ENCODE measurements at places on chromosomes 7 and 10. TPM values are rescaled to one million over a fixed set of nuclear protein-coding genes. Genes with fewer than 3 reads are reported as not detected.

GRCh38 chr7:102317231-102318059 is 30.8 kb downstream of the SH2B2 start:
- DNase-seq = no peak

- DNase-seq = no peak
Observed at GRCh38 chr10:72164617-72165016, 51.2 kb upstream of the ANAPC16 start.

DNA sequence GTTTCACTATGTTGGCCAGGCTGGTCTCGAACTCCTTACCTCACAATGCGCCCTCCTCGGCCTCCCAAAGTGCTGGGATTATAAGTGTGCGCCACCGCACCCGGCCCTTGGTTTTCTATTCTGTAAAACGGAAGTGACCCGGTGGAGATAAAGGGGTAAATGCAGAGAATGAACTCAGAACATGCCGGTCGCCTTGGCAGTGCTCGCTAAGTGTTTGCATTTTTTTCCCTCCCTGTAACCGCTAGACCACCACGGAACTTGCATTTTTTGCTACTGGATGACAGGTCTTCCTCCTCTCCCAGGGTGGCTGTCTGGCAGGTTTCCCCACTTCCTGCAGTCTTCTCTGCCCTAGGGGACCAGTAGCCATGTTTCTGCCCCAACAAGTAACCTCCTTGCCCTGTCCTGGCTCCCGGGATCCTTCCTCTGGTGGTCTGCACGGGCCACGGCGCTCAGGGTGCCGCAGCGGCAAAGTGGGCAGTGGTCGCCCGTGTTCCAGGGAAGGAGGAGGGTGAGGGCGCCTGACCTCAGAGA is 18.8 kb upstream of the GNA12 start:
- no peak for DNase-seq

GRCh38 chr10:56943221-56943755 is 582.2 kb upstream of the ZWINT start:
- no peak for DNase-seq

DNA sequence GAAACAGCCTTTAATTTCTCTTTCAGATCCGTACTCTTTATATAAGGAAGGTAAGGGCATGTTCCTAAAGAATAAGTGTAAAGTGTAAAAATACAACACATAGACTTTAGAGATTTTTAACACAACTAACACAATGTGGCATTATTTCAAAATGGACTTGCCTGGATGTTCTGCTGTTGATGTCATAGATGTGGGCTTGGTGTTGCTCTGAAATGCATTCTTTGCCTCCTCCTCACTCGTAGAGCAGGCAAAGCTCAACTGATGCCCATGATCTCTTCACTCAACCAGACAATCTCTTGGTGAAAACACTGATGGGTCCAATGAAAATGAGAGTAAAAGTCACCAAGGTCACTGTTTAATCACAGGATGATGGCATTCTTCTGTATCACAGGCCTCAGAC is 174.2 kb upstream of the TCERG1L start:
- DNase-seq = no peak

The PDE6C gene
- not detected for total RNA-seq

DNA sequence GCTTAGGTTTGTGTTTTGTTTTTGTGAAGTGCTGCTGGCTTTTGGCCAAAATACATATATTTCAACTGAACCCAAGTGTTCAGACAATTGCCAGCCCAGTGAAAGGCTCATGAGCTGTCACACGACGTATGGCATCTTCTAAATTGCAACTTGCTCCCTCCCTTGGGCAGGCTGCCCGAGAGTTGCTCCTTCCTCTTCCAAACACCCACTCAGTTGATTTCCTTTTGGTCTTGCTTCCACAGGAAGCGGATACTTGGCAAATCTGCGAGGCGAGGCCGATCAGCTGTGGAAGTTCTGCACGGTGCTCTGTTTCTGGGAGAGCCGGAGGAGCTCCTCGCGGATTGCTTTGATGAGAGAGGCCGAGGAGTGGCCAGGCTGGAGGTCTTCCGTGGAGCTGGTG is 39.6 kb upstream of the ATP6V0A4 start:
- no peak for DNase-seq

The CHCHD1 gene
- 19.6 TPM for total RNA-seq

- no peak for DNase-seq
Observed at GRCh38 chr7:31014826-31015225, 37.3 kb upstream of the ADCYAP1R1 start.

The TMEM236 gene
- not detected for total RNA-seq

GRCh38 chr7:107150375-107151073 is 18.3 kb upstream of the HBP1 start:
- DNase-seq = no peak

The AMZ1 gene
- 1.2 TPM for total RNA-seq

The UPP1 gene
- total RNA-seq = 79.8 TPM

DNA sequence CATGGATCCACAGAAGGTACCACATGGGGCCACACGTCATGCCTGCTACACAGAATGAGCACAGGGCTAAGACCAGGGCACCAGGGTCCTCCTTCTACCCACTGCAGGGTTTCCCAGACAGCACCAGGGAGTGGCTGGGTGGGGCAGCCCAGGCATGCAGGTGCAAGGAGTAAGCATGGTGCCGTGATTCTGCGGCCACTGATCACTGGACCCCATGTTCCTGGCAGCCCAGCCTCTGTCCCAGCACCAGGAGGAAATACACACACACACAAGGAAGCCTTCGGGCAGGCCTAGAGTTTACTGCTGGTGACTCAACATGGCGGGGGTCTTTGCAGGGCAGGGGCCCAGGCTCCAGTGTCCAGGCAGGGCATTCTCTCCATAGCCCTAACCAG is 13.9 kb downstream of the ATP6V1F start:
- no peak for DNase-seq

DNA sequence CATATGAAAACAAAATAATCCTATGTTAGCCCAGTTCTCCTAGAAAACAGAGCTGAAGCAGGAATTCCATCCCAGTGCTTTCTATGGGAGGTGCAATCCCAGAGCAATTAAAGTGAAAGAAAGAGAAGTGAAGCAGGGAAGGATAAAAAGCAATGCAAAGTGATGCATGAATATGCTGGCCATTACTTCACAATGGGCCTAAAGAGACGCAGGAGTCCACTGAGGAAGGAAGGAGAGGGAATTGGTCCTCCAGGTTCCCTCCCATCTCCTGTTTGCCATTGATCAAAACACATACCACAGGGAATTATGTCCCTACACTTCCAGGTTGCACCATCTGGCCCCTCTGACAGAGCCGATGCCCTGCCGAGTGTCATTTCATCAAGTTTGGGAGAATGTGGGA is 392.2 kb upstream of the NFE2L3 start:
- DNase-seq = no peak

GRCh38 chr7:43674559-43675436 is 54.5 kb downstream of the COA1 start:
- DNase-seq = no peak

DNA sequence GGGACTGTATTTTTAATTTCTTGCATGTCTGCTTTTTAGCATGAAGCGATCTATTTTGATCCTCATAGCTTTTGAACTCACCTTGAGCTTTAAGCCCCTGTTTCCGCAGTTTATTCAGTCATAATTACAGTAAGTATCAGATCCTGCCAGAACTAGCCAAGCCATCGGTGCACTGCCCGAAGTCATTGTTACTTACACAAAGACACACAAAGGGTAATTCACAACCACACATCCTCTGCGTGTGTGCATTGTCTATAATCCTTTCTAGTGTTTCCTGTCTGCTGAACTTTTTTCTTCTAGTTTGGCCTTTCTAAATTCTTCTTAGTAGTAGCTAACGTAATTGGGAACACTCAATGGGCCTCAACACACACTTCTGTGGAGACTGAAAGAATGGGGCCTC is 133.0 kb downstream of the SFMBT2 start:
- DNase-seq = no peak

The EPO gene
- total RNA-seq = not detected

GRCh38 chr10:93496322-93497041 is at the start of gene CEP55:
TSS of gene CEP55 (plus strand) at chr10:93496612. CDS start at chr10:93500052, 3,440 bp downstream.
- peak; percentile 98 for DNase-seq

GRCh38 chr10:110817614-110818013 is 54.1 kb upstream of the PDCD4 start:
- DNase-seq = no peak

The CEP55 gene
- 3.2 TPM for total RNA-seq

DNA sequence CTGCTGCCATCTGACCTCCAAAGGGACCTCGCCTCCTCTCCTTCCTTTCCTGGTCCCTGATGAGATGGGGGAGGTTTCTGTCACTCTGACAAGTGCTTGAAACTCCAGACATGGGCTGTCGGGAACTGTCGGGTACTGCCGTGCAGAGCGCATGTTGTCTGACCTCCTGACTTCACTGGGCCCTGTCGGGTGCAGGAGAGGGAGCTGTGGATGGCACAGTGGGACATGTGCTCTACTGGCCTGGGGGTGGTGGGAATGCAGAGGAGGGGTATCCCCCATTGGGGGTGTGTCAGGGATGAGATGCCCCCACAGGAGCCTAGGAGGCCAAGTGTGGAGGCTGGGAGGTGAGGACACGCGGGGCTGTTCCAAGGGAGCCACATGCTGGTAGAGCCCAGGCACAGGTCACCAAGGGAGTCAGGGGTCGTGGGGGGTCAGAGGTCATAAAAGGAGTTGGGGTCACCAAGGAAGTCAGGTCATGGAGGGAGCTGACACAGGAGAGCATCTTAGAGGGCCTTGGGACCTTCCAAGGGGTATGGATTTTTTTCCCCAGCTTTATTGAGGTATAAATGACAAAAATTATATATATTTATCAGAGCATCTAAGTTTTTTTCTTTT is 30.9 kb downstream of the TMEM120A start:
- no peak for DNase-seq

The MYO1G gene
- total RNA-seq = 5.2 TPM

- no peak for DNase-seq
Observed at GRCh38 chr7:157678501-157678900, 341.7 kb downstream of the DNAJB6 start.

DNA sequence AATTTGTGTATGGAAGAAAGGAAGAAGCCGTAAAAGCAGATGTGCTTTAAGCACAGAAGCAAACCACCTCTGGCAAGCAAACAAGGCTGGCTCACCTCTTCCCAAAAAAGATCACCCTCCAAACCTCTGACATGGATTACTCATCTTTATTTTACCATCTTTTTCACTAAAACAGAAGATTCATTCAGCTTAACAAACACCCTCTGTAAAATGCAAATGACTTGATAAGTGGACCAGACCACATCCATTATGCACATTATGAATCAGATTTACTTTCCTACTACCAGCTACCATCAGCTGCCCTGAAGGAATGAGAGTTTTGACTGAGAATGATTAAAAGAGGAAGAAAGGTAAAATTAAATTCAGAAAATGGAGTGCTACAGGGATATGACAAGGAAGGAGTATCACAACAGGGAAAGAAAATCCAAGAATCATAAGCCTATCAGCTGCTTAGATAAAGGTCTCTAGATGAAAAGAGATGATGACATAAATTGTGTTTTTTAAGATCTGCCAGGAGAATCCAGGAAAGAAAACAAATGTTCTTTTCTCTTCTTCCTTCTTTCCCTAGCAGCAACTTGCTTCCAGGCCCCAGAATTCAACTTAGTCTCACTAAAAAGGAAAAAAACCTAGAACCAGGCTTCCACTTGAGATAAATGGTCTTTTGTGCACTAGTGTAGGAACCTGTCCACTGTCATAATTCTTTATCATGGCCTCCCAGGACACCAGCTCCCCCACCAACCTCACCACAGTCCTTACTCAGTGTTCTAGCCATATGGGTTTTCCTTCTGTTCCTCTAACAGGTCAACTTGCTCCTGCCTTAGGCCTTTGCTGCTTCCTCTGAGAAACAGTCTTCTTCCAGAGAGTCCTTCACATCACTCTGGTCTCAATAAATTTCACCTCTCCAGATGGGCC is 47.4 kb downstream of the JAZF1 start:
- no peak for DNase-seq

DNA sequence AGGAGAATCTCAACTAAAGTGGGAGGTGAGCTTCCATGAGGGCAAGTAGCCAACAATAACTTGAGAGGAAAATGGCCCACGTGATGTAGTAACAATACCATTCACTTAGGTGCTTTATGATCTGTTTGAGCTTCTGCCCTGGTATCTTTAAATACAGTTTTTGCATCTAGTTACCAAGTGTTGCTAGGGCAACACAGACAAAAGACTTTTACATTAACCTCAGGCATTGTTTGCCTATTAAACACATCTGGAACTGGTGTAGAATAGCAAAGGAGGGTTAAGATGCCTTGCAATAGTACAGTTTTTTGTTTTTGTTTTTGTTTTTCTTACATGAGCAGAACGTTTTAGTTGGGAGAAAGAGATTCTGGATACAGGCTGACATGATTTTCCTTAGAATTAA is 97.7 kb upstream of the MTPN start:
- DNase-seq = no peak

The ACTL6B gene
- total RNA-seq = 0.49 TPM

- no peak for DNase-seq
Observed at GRCh38 chr10:19791032-19791431, 25.2 kb upstream of the PLXDC2 start.

The RAPGEF5 gene
- total RNA-seq = 68.0 TPM

GRCh38 chr7:39428221-39428620 is 138.0 kb upstream of the YAE1 start:
- DNase-seq = no peak

DNA sequence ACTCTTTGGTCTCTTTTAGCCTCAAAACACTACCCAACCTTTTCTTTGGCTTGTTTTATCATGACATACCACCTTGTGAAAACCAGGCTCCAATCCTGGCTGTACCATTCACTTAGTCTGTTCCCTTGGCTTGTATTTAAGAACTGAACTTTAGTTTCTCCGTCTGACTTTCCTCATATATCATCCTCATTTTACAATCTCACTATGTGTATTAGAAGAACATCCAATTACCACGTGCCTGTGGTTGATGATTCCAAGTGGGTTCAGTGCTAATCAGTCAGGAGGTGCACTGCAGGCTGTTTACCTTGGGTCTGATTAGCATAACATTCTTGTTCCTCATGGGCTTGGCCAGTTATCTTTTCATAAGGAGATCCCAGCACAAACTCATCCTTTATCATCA is 144.8 kb upstream of the KLF14 start:
- DNase-seq = no peak

The DDIT4 gene
- 1,063 TPM for total RNA-seq

DNA sequence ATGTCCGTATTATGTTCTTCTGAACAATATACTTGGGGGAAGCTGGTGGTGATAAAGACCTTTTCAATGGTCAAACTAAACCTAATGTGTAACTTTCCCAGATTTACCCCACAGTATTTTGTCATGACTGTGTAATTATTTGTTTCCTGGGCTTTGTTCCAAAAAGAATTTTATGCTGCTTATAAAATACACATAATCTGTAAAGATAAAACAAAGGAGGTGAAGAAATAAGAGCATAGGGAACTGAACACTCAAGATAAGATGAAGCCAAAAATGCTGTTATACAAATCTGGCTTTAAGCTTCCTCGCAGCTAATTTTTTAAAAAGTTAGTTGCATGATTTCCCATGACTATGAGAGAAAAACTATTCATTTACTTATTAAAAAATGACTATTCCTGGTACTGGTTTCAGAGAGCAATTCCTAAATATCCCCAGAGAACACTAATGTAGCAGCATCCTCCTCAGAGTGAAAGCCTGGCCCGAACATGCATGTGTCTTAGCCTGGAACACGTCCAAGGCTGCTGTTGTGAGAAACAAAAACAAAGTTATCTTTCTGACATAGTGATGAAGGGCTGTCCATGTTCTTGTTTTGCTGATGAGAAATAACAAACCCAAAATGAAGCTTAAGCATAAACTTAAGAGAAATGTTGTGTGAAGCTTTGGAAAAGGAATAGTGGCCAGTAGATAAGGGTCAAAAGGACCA is 33.9 kb downstream of the MALSU1 start:
- DNase-seq = no peak

The ZPBP gene
- total RNA-seq = not detected

GRCh38 chr7:28328822-28329660 is 83.3 kb upstream of the CREB5 start:
- DNase-seq = no peak

GRCh38 chr7:100122067-100122466 is 2.6 kb downstream of the CNPY4 start:
- no peak for DNase-seq
